Thymus (tissue), 14 donors: ENCODE measurements at places on chromosomes 6 and 20. TPM values are rescaled to one million over a fixed set of nuclear protein-coding genes. Genes with fewer than 3 reads are reported as not detected.
A peak's percentile ranks its signal among the peaks of the same experiment; 100 is the strongest.

- peaks cover 8% of the 10 kb centered on the region for H3K4me1 ChIP-seq
- no peak overlapping the region for H3K27ac ChIP-seq
- no peaks in the 10 kb centered on the region for H3K27me3 ChIP-seq
- DNase-seq, result no peak
- H3K36me3 ChIP-seq, result no peaks in the 10 kb centered on the region
- H3K4me3 ChIP-seq, result no peak overlapping the region
Observed at GRCh38 chr20:31595654-31596411, 9.3 kb upstream of the ID1 start.

DNA sequence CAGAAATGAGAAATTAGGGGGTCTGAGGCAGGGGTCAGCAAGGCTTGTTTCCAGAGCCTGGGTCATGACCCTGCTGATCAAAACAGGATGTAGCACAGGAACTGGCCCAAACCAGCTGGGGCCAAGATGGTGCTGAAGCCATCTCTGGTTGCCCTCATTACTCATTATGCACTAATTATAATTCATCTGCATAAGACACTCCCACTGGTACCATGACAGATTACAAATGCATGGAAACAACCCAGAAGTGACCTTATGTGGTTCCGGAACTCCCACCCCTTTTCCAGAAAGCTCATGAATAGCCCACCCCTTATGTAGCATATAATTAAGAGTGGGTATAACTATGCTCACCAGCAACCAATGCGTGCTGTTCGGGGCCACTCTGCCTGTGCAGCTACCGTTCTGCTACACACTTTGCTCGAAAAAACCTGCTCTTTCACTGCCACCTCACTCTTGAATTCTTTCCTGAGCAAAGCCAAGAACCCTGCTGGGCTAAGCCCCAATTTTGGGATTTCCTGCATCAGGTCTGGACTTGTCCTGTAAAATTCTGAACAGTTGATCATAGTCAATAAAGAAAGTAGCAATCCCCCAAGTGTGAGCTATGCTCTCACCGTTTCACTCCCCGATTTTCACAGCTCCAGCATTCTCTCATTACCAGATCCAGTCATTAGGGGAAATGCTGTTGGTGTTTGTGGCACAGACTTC lies 122.3 kb downstream of the WDR27 start:
- peaks cover 12% of the 10 kb centered on the region for H3K4me1 ChIP-seq
- H3K27ac ChIP-seq, result no peak overlapping the region
- H3K4me3 ChIP-seq, result no peak overlapping the region

GRCh38 chr6:49462599-49462926 lies 490 bp downstream of the MMUT start:
- no peaks in the 10 kb centered on the region for H3K36me3 ChIP-seq
- peak overlapping the region; percentile 79 for H3K4me3 ChIP-seq
- peak overlapping the region; percentile 78 for H3K27ac ChIP-seq
- H3K27me3 ChIP-seq, result no peaks in the 10 kb centered on the region
- peak; percentile 6 for DNase-seq

- H3K4me1 ChIP-seq, result no peaks in the 10 kb centered on the region
- H3K27me3 ChIP-seq, result no peaks in the 10 kb centered on the region
- H3K36me3 ChIP-seq, result no peaks in the 10 kb centered on the region
- no peak overlapping the region for H3K27ac ChIP-seq
- no peak overlapping the region for H3K4me3 ChIP-seq
Observed at GRCh38 chr6:26347699-26348098, 17.3 kb upstream of the BTN3A2 start.

DNA sequence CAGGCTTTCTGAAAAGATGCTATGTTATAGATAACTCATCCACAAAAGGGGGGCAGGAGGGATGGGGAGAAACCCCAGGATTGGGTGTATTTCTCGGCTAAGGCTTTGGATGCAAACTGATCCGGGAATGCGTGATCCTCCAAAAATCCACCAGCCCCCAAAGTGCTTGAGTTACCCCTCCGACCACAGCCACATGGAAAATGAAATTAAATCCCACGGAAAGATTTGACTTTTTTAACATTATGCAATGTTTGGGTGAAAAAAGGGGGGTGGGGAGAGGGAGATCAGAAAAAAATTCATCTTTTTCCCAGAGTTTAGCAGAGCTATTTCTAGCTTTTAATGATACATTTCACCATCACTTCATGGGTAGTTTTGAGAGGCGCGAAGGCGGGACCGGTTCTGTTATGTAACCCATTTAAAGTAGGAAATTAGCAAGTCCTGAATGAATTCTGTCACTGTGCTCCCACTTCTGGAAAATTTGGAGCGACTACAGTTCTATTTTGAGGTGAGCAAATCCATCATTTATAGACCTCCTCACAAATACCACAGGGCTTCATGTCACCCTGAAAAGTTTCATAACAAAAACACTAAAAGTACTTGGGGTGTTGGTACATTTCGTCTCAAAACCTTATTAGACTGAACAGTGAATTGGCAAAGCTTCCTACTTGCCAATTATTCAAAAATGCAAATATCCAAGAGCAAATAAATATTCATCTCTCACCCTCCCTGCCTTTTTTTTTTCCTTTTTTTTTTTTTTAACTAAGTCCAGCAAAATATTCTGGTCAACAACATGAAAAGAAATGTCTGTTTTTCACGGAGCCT lies 51.9 kb upstream of the NFATC2 start:
- no peak for DNase-seq
- H3K4me1 ChIP-seq, result no peaks in the 10 kb centered on the region
- H3K27me3 ChIP-seq, result no peaks in the 10 kb centered on the region
- no peak overlapping the region for H3K4me3 ChIP-seq
- H3K27ac ChIP-seq, result no peak overlapping the region
- H3K36me3 ChIP-seq, result no peaks in the 10 kb centered on the region

- no peaks in the 10 kb centered on the region for H3K36me3 ChIP-seq
- H3K27me3 ChIP-seq, result no peaks in the 10 kb centered on the region
- H3K4me1 ChIP-seq, result no peaks in the 10 kb centered on the region
Observed at GRCh38 chr6:73372516-73372915, 2.8 kb upstream of the OOEP start.

GRCh38 chr6:30895343-30895742 lies 11.0 kb downstream of the DDR1 start:
- peak overlapping the region; percentile 36 for H3K27ac ChIP-seq
- peaks cover 22% of the 10 kb centered on the region for H3K4me1 ChIP-seq
- no peaks in the 10 kb centered on the region for H3K27me3 ChIP-seq
- no peak for DNase-seq

GRCh38 chr6:109800771-109801170 lies 109.7 kb downstream of the FIG4 start:
- H3K4me1 ChIP-seq, result no peaks in the 10 kb centered on the region
- DNase-seq, result no peak
- no peak overlapping the region for H3K27ac ChIP-seq
- H3K27me3 ChIP-seq, result no peaks in the 10 kb centered on the region

GRCh38 chr6:111718326-111718725 lies 112.6 kb upstream of the TRAF3IP2 start:
- H3K4me1 ChIP-seq, result peaks cover 6% of the 10 kb centered on the region
- H3K4me3 ChIP-seq, result no peak overlapping the region
- DNase-seq, result no peak
- H3K36me3 ChIP-seq, result peaks cover 59% of the 10 kb centered on the region
- H3K27ac ChIP-seq, result no peak overlapping the region

DNA sequence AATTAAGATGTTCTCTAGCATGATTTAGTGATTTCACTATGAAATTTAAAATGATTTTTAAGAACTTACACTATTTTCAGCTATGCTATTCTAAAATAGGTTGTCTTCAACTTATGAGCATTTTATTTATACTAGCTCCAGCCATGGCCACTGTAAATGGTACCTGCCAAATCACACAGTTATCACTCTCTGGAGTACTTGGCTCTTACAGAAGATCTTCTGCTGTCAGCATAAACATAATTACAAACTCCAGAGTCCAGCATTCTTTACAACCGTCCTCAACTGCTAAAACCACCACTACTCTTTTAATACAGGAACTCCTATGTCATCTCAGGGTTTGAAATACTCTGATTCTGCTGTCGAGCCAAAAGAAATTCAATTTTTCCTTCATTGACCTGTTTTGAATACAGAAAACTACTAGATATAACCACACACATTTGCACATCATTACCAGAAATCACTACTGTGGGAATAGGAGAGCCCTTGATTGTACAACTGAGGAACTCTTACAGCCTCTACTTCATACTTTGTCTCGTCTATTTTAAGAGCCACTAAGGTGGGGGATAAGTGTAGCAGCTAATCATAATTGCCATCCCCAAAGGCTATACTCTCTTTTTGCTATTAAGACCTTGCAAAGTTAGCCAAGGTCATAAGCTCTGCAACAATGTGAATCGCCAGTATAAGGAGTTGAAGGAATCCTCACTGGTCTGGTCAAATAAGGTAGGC lies 93.7 kb downstream of the PHIP start:
- no peak for DNase-seq
- H3K36me3 ChIP-seq, result peaks cover 70% of the 10 kb centered on the region
- no peaks in the 10 kb centered on the region for H3K27me3 ChIP-seq
- no peak overlapping the region for H3K27ac ChIP-seq
- H3K4me1 ChIP-seq, result no peaks in the 10 kb centered on the region

DNA sequence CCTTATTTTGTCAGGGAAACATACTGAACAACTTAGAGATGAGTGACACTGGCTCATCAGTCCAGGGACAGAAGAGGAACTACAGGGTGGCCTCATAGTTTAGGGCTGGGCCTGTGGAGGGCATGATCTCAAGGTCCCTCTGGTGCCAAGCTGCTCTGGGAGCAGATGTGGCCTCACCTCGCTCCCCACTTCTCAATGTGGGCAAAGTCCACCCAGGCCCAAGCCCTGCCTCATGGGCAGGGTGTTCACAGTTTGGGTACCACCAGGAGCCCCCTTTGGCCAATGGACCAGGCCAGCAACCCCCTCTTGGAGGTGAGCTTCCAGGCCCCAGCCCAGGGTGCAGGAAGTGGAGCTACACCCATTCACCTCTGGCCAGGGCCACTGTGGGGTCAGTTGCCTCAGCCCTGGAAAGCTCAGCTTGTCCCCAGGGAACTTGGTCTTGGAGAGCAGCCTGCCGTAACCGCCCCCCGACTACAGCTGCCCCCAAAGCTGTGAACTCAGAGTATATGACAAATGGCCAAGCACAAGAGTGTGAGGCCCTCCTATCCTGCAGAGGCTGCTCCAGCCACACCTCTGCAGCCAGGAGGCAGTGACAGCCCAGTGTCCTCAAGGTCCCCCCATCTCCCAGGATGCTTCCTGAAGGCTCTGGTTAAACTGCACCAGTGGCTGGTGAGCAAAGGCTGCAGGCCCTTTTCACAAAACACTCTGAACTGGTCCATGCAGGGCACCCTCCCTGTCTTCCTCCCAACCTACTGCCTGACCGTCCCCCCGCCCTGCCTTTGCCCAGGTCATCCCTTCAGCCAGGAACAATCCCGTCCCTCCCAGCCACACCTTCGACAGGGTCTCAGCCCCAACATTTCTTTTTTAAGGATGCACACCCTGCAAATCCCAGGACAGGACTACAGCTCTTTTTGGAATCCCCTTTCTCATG lies 3.6 kb downstream of the ADISSP start:
- H3K27ac ChIP-seq, result no peak overlapping the region
- peaks cover 24% of the 10 kb centered on the region for H3K4me1 ChIP-seq
- H3K27me3 ChIP-seq, result no peaks in the 10 kb centered on the region
- DNase-seq, result no peak

DNA sequence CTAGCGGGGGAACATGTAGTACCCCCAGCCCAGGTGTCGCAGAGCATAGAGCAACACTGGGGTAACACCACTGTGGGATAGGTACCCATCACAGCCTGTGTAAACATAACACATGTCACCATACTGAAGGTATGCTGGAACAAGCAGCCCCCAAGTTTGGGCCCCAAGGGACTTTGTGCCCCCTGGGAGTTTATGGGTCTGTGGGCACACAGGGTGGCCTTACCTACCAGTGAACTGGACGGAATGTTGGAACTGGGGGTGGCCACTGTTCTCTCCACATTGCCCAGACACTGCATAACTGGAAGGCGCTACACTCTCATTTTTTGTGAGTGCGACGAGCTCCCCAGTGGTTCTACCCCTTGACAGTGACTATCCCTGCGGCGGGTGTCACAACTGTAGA lies 28.5 kb downstream of the HDDC2 start:
- H3K27ac ChIP-seq, result no peak overlapping the region
- H3K4me3 ChIP-seq, result no peak overlapping the region
- H3K4me1 ChIP-seq, result no peaks in the 10 kb centered on the region
- DNase-seq, result no peak
- H3K27me3 ChIP-seq, result no peaks in the 10 kb centered on the region
- peaks cover 16% of the 10 kb centered on the region for H3K36me3 ChIP-seq

GRCh38 chr6:135102191-135102590 lies 47.6 kb upstream of the HBS1L start:
- H3K27me3 ChIP-seq, result no peaks in the 10 kb centered on the region
- no peaks in the 10 kb centered on the region for H3K36me3 ChIP-seq
- H3K27ac ChIP-seq, result peak overlapping the region; percentile 95
- peaks cover 42% of the 10 kb centered on the region for H3K4me1 ChIP-seq
- no peak for DNase-seq

DNA sequence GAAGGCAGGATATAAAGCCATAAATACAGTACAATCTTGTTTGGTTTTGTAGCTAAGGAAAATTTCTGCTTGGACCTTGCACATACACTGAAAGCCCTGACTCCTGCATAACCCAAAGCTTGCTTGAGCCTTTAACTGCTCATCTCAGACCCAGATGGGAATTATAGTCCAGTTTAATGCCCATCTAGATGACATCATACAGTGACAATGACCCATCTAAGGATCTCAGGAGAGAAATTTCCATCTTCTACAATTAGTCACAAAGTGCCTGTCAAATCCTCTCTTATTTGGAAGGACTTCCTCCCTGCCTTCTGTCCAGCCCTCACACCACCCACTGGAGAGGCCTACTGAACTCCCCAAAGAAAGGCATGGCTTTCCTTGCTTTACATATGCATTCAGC lies 69.3 kb downstream of the BTBD3 start:
- H3K27me3 ChIP-seq, result no peaks in the 10 kb centered on the region
- H3K4me3 ChIP-seq, result no peak overlapping the region
- H3K27ac ChIP-seq, result no peak overlapping the region
- no peak for DNase-seq
- H3K36me3 ChIP-seq, result no peaks in the 10 kb centered on the region
- H3K4me1 ChIP-seq, result no peaks in the 10 kb centered on the region

DNA sequence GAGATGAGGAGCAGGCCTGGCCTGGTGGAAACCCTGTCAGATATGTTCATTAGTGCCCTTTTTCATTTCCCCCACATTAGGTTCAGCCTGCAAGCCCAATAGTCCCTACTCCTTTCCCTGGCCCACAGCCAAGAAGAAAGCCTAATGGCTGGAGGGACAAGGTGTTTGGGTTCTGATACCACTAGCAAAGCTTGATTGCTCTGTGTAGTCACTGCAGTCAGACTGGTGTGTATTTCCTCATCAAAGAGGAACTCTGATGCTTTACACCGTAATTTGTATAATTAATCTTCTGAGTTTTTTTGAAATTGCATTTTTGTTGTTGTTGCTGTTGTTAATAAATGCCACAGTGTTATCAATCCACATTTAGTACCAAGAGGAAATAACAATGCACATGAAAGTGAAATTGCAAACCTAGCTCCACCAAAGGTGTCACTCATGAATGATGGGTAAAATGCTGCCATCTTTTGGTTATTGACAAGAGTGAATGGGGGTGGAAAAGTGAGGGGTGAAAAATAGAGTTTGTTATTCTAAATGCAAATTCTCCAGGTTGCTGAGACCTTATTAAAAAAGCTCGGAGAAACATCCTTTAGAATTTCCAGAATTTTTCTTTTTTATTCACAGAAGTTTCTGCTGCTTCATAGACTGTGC lies 320.2 kb upstream of the POU3F2 start:
- H3K4me3 ChIP-seq, result no peak overlapping the region
- H3K27me3 ChIP-seq, result no peaks in the 10 kb centered on the region
- no peaks in the 10 kb centered on the region for H3K4me1 ChIP-seq
- no peak overlapping the region for H3K27ac ChIP-seq
- DNase-seq, result no peak
- H3K36me3 ChIP-seq, result no peaks in the 10 kb centered on the region

The DACT2 gene
- 2.5 TPM for polyA plus RNA-seq

The PRICKLE4 gene
- 1.4 TPM for polyA plus RNA-seq

The ALDH8A1 gene
- polyA plus RNA-seq, result 9.1 TPM

The PHACTR1 gene
- 6.3 TPM for polyA plus RNA-seq

The C2 gene
- 10.3 TPM for polyA plus RNA-seq

The SLC22A3 gene
- polyA plus RNA-seq, result 1.4 TPM
